ENCODE measurements at places on chromosomes 2 and 18.

DNA sequence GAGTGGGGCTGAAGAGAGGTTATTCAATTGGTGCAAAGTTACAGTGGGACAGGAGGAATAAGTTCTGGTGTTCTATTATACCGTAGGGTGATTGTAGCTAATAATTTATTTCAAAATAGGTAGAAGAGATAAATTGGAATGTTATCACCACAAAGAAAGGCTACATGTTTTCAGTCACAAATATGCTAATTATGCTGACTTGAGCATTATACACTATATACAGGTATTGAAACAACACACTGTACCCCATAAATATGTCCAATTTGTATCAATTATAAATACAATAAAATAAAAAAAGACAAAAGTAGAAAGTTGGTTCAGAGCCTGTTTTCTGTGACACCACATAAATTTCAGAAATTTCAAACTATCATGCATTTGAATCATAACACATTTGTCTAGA lies 97.7 kb downstream of the CDH19 start:
- DNase-seq, result no peak

GRCh38 chr18:6352275-6352674 lies 62.4 kb downstream of the L3MBTL4 start:
- DNase-seq, result no peak

DNA sequence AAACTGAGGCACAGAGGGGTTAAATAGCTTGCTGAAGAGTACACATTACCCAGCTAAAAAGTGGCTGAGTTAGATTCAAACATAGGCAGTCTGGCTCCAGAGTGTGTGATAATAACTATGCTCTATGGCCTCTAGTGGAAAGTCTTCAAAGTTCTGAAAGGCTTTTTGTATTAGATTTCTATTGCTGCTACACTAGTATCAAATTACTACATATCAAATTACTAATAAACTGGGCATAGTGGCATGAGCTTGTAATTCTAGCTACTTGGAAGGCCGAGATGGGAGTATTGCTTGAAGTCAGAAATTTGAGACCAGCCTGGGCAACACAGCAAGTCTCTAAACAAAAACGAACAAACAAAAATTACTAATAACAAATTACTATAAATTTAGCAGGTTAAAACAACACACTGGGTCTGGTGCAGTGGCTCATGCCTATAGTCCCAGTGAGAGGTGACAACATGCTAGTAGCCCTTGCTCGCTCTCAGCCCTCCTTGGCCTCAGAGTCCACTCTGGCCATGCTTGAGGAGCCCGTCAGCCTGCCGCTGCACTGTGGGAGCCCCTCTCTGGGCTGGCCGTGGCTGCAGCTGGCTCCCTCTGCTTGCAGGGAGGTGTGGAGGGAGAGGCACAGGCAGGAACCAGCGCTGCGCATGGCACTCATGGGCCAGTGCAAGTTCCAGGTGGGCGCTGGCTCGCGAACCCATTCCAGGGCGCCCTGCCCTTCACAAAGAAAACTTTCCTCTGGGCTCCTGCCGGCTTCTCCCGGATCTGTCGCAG lies 38.2 kb upstream of the TWSG1 start:
- no peak for DNase-seq

DNA sequence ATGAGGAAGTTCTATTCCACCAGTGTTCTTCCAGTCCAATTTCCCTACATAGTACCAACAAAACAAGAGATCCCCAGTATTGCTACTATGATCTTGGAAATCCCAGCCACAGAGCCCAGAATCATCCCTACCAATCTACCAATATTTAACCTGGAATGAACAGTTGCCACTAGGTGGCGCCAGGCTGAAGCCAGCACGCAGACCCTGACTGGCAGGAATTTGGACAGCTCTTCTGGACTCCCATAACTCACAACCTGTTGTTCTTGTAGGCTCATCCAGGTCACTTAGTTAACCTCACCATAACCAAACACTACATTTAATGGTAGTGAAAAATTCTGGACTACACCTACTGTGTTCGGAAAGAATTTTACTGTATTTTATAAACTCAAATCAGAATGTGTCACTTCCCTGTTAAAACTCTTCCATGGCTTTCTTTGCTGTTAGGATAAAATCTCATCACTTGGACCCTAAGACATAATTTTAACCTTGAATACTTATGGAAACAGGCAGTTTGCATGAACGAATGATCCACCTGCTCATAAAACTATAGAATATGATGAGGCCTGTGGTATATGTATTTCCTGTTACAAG lies 59.8 kb upstream of the SLC38A11 start:
- peak; percentile 9 for DNase-seq

DNA sequence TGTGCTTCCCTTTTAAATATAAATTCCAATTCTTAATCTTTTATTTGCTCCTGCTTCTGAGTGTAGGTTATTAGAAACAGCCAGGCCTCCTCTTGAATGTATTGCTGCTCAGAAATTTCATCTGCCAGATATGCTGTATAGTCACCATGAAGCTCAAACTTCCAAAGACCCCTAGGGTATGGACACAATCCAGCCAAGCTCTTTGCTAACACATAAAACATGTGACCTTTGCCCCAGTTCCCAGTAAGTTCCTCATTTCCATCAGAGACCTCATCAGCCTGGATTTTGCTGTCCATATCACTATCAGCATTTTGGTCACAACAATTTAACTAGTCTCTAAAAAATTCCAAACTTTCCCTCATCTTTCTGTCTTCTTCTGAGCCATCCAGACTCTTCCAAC lies 75.2 kb downstream of the MAP2 start:
- no peak for DNase-seq

- DNase-seq, result no peak
These were observed 12.9 kb upstream of the MRO start for GRCh38 chr18:50832754-50833153.

DNA sequence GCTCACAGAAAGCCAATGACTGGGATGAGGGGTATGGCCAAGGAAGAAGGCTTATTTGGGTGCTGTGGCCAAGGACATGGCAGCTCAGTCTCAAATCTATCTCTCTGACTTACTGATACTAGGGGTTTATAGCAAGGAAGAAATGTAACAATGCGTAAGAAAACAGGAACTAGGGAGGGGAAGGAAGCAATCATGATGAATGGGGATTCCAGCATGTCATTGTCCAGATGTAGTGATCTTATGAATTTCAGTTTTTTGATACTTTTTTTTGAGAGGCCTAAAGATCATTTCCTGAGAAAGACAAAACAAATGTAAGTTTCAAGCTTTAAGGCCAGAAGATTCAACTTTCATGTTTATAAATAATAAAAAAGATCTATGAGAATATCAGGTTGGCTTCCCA lies 298.6 kb upstream of the FAM98A start:
- DNase-seq, result no peak

GRCh38 chr2:48551548-48551947 lies 21.6 kb downstream of the STON1 start:
- no peak for DNase-seq

GRCh38 chr18:76980663-76981395 lies 151.8 kb downstream of the MBP start:
- no peak for DNase-seq

GRCh38 chr2:120793682-120794403 lies 58.2 kb downstream of the GLI2 start:
- DNase-seq, result no peak

GRCh38 chr2:232538671-232539070 lies 821 bp upstream of the CHRNG start:
- no peak for DNase-seq

- no peak for DNase-seq
These were observed 6.9 kb upstream of the ZFAND2B start for GRCh38 chr2:219199470-219200211.

DNA sequence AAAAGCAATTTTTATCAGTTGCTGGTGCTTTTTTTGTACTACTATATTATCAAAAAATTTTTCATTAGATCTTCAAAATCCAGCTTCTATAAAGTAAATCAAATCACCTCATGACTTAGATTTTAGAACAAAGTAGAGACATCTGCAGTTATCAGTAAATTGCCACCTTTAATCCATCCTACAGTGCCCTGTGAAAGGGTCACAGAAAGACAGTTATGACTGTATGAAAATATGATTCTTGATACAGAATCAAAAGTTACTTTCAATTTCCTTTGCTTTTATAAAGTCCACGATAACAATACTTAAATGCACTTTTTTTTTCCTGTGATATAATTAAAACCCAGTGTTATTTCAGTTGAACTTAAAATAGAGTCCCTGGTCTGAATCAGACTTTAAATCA lies 61.4 kb downstream of the PRPF40A start:
- no peak for DNase-seq

GRCh38 chr2:28949617-28950305 lies 31.3 kb upstream of the TOGARAM2 start:
- DNase-seq, result no peak

DNA sequence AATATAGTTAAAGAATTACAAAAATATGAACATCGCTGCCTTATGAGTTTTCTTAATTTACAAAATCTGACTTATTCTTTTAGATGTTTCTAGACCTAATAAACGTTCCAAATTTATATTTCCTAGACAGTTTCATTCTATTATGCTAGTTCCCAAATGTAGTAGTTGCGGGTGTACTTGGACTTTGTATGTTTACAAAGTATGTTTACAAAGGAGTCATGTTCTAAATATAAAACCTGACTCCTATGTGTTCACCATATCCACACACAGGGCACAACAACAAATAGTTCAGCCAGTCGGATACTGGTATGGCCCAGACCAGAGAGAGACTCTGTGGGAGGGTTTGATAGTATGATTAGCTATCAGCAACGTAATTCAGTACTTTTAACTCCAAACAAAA lies 230.7 kb downstream of the KCNH7 start:
- DNase-seq, result no peak

DNA sequence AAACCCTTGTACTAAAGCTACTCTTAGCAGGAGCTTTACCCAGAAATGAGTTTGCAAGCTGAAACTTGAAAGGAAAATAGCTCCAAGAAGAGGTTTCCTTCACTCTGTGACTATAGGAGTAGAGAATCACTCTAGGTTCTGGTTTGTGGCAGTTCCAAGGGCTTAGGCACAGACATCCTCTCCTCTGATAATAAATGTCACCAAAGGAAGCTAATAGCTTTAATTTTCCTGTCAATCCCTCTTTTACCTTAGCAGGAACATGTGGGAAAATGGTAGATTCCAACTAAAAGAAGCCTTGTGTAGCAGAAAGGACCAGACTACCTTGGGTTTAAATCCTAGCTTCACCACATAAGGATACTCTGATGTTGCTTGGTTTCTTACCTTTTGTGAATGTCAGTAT lies 104.0 kb downstream of the FSHR start:
- DNase-seq, result no peak

DNA sequence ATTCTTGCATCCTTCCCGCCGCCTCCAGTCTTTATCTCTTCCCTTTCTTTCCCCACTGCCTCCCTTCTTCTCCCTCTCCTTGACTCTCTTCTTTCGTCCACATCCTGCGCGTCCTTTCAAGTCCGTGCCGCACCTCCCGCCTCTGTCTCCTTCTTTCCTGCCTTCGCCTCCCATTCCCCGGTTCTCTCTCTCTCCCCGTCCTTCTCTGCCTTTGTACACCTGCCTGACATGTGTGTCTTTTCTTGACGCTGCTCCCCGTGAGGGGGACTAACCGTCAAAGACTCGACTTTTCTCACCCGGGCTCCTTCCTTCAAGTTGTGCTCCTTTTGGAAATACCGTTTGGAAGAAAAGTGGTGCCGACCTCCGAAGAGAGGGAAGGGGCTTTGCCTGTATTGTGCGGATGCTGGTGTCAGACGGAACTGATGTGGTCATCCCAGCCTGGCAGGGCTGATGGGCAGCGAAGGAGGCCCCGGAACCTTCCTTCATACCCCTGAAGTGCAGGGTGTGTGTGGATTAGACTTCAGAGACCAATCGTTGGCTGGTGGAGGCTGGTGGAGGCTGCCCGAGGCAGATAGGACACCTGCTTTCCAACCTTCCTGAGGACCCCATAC lies 879 bp downstream of the TMEM178A start:
- peak; percentile 8 for DNase-seq

DNA sequence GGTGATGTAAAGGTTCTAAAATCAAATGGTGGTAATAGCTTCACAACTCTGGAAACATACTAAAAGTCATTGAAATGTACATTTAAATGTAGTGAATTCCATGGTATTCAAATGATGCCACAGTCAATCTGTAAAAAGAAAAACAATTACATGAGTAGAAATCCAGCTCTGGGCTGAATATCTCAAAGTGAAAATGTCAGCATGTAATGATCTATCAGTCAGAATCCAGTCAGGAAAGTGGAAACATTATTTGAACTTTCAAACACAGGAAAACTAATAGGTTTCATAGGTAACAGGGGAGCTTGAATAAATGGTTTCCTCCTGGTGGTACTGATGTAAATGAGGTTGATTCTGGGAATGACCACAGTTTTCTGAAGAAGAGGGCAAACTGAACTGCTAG lies 186.4 kb downstream of the CDH7 start:
- DNase-seq, result no peak

DNA sequence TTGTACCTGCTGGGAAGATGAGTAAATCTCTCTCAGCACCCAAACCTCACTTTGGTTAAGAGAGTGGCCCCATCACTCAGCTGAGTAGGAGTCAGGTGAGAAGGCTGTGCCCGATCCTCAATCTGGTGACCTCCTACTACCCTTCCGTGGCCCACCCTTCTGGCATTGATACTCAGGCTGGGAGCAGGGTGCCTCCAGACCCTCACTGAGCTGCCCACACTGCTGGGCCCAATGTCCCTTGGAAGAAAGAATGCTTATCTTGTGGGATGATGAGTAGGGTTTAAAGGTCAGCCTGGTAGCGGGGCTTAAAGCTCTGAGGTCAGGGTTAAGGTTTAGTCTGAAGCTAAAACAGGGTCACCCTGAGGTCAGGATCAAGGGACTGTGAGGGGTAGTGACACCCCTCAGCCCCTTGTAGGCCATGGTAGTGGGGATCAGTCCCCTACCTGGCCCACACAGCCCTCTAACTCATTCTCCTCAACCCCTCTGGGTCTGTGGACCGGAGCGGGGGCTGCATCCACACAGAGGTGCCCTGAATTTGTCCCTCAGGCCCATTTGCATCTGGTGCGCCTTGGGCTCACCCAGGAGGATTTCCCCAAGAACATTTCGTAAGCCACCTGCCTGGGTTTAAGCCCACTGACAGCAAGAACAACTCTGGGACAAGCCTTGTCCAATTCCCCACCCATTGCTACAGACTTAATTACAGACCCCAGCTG lies 123.8 kb downstream of the CYP26B1 start:
- no peak for DNase-seq

GRCh38 chr2:38830526-38831159 lies 45.1 kb downstream of the DHX57 start:
- no peak for DNase-seq

DNA sequence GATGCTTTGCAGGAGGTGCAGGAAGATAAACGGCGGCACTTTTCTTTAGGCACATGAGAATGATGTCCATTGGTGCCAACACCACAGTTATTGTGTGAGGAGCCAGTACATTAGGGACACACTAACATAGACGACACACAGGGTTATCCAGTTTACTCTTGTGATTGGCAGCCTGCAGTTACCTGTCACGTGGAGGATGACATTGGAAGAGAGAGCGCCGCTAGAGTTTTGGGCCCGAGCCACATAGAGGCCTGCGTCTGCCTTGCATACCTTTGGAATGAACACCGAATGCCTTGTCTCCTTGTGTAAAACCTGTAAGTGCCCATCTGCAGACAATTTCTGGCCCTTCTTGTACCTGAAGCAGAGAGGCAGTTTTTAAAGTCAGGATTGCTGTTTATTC lies 26.9 kb upstream of the TTN start:
- no peak for DNase-seq
